ENCODE measurements at places on chromosomes 11 and 22. TPM values are rescaled to one million over a fixed set of nuclear protein-coding genes. Genes with fewer than 3 reads are reported as not detected.

Gene TIGD3
- 0.21 TPM for total RNA-seq

Gene RIC3
- total RNA-seq = 38.8 TPM

Gene TRIM22
- total RNA-seq = 293 TPM

Gene PDGFD
- total RNA-seq = not detected

GRCh38 chr22:34324763-34325162, 404.5 kb upstream of the LARGE1 start:
- DNase-seq = no peak

All from T-helper 17 cell (primary cell).